ENCODE measurements at places on chromosomes 1 and 21. TPM values are rescaled to one million over a fixed set of nuclear protein-coding genes. Genes with fewer than 3 reads are reported as not detected.

Gene NEGR1
- total RNA-seq: 18.6 TPM

Gene NLRP3
- total RNA-seq: 5.7 TPM

Gene MYCL
- total RNA-seq: not detected

Gene CA6
- not detected for total RNA-seq

Gene PPOX
- total RNA-seq: 19.6 TPM

Gene FAM43B
- total RNA-seq: 0.38 TPM

Gene CD1B
- total RNA-seq: not detected

Gene PROK1
- total RNA-seq: 25.8 TPM

Gene CACNA1S
- not detected for total RNA-seq

Gene ANXA9
- 0.68 TPM for total RNA-seq
